ENCODE measurements at places on chromosomes 4 and X. TPM values are rescaled to one million over a fixed set of nuclear protein-coding genes. Genes with fewer than 3 reads are reported as not detected.

TACR3 gene
- total RNA-seq: not detected

UVSSA gene
- 26.0 TPM for total RNA-seq

RBMXL3 gene
- total RNA-seq: not detected

DDX60 gene
- total RNA-seq: 4.0 TPM

GRCh38 chr4:178838776-178839175, 1396.5 kb upstream of the AGA start:
- no peaks in the 10 kb centered on the region for H3K27me3 ChIP-seq
- H3K4me3 ChIP-seq: no peak overlapping the region
- no peak overlapping the region for H3K27ac ChIP-seq

DNA sequence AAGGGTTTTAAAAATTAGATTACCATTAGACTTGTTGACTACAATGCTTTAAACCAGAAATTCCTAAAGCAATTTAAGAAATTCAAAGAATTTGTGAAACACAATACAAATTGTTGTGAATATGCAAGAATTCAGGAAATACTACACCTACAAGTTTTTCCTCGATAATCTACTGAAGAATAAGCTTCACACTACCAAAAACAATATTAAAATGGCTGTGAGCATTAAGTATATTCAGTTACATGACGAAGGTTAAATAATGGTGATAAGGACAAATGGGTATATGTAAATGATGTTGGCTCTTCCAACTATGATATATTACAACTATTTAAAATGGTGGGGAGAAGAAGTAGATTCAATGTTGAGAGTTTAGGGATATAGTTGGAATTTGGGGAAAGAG, 111.1 kb upstream of the HTR2C start:
- no peak for DNase-seq
- no peak overlapping the region for H3K27ac ChIP-seq
- H3K36me3 ChIP-seq: no peaks in the 10 kb centered on the region

GRCh38 chr4:165519591-165519990, 140.8 kb downstream of the CPE start:
- H3K27ac ChIP-seq: no peak overlapping the region
- H3K27me3 ChIP-seq: no peaks in the 10 kb centered on the region
- DNase-seq: no peak
- no peak overlapping the region for H3K4me3 ChIP-seq

DNA sequence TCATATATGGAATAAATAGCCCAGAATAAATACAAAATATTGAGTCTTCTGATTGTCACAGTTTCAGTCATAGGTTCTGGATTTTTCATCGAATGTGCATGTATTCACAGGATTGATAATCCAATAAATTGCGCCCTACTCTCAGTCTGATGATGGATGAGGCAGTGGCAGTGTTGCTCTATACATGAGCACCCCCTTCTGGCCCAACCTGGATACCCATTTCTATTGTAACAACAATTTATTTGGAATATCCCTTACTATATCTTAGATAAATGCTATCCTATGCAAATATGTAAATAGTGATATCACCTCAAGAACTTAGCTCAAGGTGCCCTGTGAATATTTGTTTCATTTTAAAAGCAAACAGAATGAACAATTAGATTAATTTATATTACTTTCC, 733.7 kb upstream of the PABPC4L start:
- H3K4me3 ChIP-seq: no peak overlapping the region
- H3K4me1 ChIP-seq: no peaks in the 10 kb centered on the region
- H3K27ac ChIP-seq: no peak overlapping the region
- no peaks in the 10 kb centered on the region for H3K27me3 ChIP-seq

DNA sequence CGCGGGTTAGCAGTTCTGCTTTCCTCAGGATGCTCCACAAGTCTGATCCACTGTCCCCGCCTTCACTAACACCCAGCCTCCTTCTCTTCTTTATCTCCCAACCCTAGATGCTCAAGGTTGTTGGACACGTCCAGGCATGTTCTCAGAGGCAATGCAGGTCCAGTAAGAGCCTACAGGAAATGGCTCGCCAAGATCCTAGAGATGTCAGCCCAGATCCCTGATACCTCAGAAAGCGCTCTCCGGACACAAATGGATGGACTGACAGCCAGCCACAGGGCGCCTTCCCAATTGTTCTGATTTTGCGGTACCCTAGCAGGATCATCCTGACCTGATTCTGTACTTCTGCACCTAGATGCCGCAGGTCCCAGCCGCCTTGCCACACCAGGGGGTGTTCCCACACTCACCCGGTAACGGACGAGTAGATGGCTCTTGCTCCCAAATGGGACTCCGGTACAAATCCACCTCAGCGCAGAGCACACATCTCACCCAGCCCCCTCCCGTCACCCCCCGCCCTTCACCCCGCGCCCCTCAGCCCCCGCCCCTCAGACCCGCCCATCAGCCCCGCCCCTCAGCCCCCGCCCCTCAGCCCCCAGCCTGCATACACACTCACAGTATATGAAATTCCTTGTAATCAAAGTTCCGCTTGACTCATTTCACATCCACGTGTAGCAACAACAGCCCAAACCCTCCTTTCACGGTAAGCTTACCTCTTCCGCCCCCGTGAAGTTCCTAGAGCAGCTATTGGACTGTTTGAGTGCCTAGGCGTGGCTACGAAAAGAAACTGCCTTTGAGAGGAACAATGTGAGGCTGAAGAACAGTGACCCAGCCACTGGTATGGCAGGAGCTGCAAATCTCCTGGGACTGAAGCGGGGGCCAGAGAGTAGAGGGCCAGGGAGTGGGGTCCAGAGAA, at the start of gene EDA2R:
TSS of gene EDA2R (minus strand) at position 488 of the 910 bp plus-strand sequence. CDS start 23,058 bp downstream, outside the sequence.
- H3K27ac ChIP-seq: no peak within 1 kb of the TSS
- H3K4me1 ChIP-seq: no peaks in the 10 kb centered on the region
- no peak within 1 kb of the TSS for H3K4me3 ChIP-seq
- H3K27me3 ChIP-seq: no peaks in the 10 kb centered on the region
- DNase-seq: peak; percentile 41
- no peaks in the 10 kb centered on the region for H3K36me3 ChIP-seq
